ENCODE measurements at places on chromosomes 3 and 15.

DNA sequence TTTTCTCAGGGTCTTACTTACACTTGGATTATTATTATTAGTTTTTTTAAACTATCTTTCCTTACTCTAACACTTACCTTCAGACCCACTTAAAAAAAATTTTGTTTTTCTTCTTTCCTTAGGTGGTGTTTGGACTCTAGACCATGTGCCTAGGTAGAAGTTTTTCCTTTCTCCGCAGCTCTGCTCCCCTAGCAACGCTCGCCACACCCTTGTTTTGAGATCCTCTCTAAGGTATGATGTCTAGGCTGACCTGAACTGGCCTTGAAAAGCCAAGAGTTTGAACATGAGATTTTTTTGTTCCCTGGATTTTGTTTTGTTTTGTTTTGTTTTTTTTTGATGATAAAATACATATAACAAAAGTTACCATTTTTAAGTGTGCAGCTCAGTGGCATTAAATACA, 16.2 kb downstream of the ZNF592 start:
- DNase-seq = no peak

GRCh38 chr3:97232393-97233034, 418.1 kb downstream of the EPHA6 start:
- no peak for DNase-seq

- peak; percentile 9 for DNase-seq
These were observed 43.5 kb downstream of the IFT57 start for GRCh38 chr3:108178676-108179075.

DNA sequence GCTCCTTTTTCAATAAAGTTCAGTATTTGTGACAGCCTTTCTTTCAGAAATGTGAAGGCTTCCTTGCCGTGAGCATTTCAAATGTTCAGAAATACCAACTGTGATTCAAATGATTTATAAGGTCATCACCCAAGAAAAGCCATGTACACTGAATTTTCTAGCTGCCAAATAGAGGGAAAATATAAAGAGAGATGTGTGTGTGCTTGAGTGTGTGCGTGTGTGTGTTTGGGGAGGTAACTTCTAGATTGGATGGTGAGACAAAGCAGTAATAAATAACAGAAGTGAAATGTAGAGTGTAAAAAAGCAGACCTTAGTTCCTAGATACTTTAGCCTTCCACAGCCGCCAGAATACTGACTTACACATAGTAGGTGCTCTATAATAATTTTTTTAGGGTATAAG, 577.4 kb downstream of the TBL1XR1 start:
- DNase-seq = no peak

DNA sequence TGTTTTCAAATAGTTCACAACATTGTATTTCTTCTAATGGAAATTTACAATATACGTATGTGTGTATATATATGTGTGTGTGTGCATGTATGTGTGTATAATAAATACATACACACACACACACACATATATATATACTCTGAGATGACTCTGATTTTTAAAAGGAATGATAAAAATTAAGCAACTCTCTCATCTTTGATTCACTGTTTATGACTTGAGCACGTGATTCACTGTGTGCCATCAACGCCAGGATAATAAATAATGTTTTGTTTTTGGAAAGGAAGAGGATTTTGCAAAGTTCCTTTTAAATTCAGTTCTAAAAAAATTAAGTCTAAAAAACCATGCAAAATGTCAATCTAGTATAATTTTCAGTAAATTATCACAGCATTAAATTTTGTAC, 132.4 kb downstream of the P3H2 start:
- no peak for DNase-seq

GRCh38 chr3:179156170-179156569, 8.0 kb downstream of the PIK3CA start:
- no peak for DNase-seq

DNA sequence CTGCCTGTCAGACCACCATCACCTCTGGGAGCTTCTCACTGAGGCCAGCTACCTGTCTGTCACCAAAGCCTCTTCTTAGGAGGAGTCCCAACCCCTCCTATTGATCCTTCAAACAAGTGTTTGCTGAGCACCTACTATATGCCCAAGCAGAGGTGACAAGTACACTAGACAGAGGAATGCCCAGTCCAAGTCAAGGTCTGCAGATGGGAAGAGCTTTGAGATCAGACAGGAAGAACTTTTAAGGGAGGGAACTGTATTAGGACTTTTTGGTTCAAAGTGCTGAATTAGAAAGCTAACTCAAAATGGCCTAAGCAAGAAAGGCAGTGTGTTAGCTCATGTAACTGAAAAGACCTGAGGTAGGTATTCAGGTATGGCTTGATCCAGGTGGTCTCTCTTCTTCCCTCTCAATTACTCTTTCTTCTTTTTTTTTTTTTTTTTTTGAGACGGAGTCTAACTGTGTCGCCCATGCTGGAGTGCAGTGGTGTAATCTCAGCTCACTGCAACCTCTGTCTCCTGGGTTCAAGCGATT, 3.6 kb upstream of the RAD18 start:
- no peak for DNase-seq

- DNase-seq = no peak
These were observed 465.8 kb downstream of the FOXP1 start for GRCh38 chr3:71117572-71118247.

- no peak for DNase-seq
These were observed 28.7 kb downstream of the BFSP2 start for GRCh38 chr3:133428552-133428951.

DNA sequence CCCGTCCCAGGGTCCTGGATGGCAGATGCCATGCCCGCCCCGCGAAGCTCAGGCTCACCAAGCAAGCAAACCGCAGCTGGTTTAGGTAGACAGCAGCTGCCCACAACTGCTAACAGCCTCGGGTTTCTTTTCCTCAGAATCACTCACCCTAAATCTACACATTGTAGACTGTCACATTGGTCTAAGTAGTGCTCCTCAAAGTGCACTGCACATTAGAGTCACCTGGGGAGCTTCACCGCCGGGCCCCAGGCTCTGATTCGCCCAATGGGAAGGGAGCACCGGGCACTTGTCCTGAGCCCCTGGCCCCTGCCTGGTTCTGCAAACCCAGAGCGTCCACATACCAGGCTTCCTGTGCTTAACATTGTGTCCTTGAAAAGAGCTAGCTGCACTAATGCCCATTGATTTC, 752 bp downstream of the OCA2 start:
- no peak for DNase-seq
